ENCODE measurements at places on chromosomes 7 and 10.
A peak's percentile ranks its signal among the peaks of the same experiment; 100 is the strongest.

DNA sequence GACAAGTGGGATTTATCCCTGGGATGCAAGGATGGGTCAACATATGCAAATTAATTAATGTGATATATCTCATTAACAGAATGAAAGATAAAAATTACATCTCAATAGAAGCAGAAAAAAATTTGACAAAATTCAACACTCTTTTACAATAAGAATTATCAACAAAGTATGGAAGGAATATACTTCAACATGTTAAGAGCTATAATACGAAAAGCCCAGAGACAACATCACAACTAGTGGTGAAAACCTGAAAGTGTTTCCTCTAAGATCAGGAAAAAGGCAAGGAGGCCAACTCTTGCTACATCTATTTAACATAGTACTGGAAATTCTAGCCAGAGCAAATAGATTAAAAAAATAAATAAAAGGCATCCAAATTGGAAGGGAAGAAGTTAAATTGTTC lies 970.0 kb upstream of the POT1 start:
- DNase-seq: no peak
- no peaks in the 10 kb centered on the region for H3K36me3 ChIP-seq
- no peaks in the 10 kb centered on the region for H3K4me1 ChIP-seq
- H3K4me3 ChIP-seq: no peak overlapping the region

DNA sequence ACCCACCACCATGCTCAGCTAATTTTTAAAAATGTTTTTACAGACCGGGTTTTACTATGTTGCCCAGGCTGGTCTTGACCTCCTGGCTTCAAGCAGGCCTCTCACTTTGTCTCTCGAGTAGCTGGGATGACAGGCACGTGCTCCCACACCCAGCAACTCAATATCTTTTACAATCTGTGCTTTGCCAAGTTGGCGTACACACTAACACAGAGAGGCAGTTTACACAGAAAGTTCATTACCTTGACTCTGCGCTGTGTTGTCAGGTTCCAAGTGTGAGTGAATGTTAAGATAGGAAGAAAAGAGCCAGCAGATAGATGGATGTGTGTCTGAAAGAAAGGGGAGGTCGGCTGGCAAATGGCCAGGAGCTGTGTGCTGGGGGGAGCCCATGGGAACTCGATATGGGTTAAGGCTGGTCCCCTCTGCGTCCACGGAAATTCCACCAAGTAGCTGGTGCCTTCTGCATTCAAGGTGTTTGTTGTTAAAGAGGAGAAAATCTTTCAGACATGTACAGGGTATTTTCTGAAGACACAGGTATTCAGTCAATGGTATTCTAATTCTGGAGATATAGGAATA lies 299.8 kb downstream of the CAMK1D start:
- no peaks in the 10 kb centered on the region for H3K36me3 ChIP-seq
- no peaks in the 10 kb centered on the region for H3K27me3 ChIP-seq
- no peak overlapping the region for H3K4me3 ChIP-seq
- no peak overlapping the region for H3K27ac ChIP-seq
- no peak for DNase-seq

DNA sequence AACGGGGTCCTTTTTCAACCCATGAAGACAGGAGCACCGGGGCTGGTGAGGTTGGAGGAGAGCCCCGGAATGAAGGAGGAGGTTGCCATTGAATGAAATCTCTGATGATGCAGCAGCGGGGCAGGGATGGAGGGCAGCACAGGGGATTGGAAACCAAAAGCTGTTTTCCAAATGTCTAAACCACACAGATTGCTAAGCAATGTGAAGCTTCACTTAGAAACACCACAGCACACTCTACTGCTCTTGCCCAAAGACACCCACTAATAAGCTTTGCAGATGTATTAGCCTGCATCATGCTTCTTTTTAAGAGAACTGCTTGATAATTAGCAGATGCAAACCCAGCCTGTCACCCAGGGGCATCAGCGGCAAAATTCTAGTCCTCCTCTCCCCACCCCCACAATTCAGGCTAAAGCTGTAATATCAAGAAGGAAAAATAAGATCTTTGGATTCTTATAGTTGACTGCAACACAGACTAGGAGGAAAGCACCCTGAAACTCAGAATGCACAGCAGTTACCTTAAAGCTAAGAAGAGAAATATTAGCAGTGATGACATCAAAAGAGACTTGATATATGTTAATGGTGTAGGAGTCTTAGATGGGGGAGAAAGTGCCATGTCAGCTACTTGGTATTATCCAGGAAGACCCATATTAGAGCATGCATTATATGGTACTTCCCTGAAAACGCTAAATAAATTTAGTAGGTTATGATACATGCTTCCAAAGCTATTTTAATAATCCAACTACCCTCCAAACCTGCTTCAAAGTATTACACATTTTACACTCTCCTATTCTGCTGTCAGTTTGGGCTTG lies 666.7 kb downstream of the KCNMA1 start:
- H3K4me1 ChIP-seq: no peaks in the 10 kb centered on the region
- no peak for DNase-seq
- peak overlapping the region; percentile 76 for H3K27ac ChIP-seq
- no peaks in the 10 kb centered on the region for H3K36me3 ChIP-seq
- no peaks in the 10 kb centered on the region for H3K27me3 ChIP-seq

GRCh38 chr10:86522510-86522855 lies 891 bp upstream of the WAPL start:
- peak overlapping the region; percentile 91 for H3K4me3 ChIP-seq
- no peaks in the 10 kb centered on the region for H3K27me3 ChIP-seq
- peak overlapping the region; percentile 95 for H3K27ac ChIP-seq
- no peak for DNase-seq

- no peak overlapping the region for H3K4me3 ChIP-seq
- no peaks in the 10 kb centered on the region for H3K27me3 ChIP-seq
- no peak for DNase-seq
- H3K4me1 ChIP-seq: no peaks in the 10 kb centered on the region
Observed at GRCh38 chr7:33789871-33790630, 115.3 kb upstream of the BMPER start.

GRCh38 chr7:44872787-44873186 lies 12.5 kb downstream of the PURB start:
- no peaks in the 10 kb centered on the region for H3K27me3 ChIP-seq
- peaks cover 6% of the 10 kb centered on the region for H3K4me1 ChIP-seq
- no peak overlapping the region for H3K4me3 ChIP-seq
- no peaks in the 10 kb centered on the region for H3K36me3 ChIP-seq

- peaks cover 98% of the 10 kb centered on the region for H3K27me3 ChIP-seq
- DNase-seq: peak; percentile 50
- H3K27ac ChIP-seq: no peak overlapping the region
- H3K36me3 ChIP-seq: no peaks in the 10 kb centered on the region
Observed at GRCh38 chr10:129966370-129966888, 2.4 kb upstream of the EBF3 start.

Measured in sigmoid colon (tissue), 7 donors.